ENCODE measurements at places on chromosomes 7 and 10.

GRCh38 chr10:103706762-103707161 lies 148.6 kb downstream of the SH3PXD2A start:
- no peak for DNase-seq

- no peak for DNase-seq
Observed at GRCh38 chr10:59831658-59832503, 74.5 kb downstream of the CCDC6 start.

DNA sequence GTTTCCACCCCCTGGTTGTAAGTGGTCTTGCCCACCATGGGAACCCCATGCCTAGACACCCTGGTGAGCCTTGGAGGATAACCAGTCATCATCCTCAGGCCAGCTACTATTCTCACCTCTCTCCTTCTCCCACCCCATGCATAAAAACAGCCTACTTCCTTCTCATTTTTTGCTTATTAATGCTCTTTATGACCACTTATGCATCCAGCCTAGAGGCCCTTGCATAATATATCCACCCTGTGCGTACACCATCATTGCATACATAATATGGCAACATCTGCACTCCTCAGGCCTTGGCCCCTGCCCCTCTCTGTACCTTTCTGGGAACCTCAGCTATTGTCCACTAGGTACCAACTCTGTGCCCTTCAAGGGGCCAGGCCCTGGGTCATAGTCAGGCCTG lies 91.0 kb downstream of the CDH23 start:
- DNase-seq: no peak

DNA sequence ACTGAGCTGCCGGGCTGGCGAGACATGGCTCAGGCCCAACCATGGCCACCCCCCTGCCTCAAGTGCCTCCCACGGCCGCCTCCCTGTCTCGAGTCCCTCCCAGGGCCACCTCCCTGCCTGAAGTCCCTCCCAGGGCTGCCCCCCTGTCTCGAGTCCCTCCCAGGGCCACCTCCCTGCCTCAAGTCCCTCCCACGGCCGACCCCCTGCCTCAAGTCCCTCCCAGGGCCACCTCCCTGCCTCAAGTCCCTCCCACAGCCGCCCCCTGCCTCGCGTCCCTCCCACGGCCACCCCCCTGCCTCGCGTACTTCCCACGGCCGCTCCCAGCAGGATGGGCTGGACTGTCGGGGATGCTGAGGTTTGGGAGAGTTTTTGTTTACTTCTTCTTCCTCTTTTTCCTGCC lies 462.5 kb downstream of the PTPRN2 start:
- DNase-seq: no peak

DNA sequence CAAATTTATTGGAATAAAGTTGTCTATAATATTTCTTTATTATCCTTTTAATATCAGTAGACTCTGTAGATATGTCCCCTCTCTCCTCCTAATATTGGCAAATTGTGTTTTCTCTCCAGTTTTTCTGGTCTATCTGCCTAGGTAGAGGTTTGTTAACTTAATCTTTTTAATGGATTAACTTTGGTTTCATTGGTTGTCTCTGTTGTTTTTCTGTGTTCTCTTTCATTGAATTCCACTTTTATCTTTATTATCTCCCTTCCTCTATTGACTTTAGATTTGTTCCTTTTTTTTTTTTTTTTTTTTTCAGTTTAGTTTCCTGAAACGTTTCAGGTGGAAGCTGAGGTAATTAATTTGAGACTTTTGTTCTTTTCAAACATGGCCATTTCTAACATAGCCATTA lies 10.6 kb downstream of the PLEKHS1 start:
- no peak for DNase-seq

DNA sequence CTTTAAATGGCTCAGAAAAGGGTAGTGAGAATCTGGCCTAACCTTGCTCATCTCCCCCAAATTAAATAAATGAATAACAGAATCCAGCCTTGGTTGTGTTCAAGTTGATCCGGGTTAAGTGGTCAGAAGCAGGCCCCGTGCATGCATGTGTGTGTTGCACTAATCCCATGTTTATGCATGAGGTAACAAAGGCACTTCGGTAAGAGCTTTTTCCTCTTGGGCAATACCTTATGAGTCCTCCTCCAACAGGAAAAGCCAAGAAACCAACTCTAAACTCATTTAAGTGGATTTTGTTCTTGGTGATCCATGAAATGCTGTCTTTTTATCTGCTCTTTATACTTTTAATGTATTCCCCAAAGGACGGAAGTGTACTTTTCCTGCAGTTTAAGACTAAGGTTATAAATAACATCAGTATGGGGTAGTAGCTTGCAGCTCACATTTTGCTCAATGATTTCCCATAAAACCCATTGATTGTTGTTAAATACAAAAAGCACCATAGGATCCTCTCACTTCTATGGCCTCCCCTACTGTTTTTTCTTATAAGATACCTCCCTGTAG lies 104.9 kb upstream of the YAE1 start:
- DNase-seq: no peak

DNA sequence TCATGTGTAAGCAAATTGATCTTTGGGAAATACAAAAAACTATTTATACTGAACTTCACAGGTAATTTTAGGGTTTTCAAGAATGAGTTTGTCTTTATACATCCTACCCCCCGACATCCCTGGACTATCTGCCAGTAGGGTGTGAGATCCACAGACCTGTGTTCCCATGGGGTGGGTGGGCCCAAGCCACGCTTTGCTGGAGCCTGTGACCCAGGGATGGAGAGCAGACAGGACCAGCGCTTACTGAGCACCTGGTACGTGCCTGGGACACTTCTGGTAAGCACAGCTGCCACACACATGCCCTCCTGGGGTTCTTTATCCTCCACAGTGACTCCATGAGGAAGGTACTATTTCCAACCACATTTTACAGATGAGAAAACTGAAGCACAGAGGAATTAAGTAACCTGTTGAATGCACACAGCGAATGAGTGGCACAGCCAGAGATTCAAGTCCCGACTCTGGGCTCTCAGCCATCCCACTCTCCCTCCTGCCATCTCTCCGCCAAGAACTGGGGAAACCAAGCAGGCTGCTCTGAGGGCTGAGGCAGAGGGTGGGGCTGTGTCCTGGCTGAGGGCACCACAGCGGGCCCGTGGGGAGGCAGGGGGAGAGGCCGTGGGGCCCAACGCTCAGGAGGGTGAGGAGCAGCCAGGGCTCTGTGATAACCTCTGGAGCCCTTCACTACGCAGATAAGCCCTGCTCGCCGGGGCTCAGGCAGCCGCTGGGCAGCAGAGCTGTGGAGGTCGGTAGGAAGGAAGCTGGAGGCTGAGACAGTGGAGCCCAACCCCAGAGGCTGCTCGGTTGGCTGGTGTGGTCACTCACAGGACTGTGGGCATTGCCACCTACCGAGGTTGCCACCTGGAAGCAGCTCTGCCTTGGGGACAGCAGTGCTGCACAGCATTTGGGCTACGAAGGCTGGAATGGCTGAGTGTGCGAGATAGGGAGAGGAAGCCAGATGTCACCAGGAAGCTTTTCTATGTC lies 124.2 kb downstream of the ARHGAP22 start:
- no peak for DNase-seq

DNA sequence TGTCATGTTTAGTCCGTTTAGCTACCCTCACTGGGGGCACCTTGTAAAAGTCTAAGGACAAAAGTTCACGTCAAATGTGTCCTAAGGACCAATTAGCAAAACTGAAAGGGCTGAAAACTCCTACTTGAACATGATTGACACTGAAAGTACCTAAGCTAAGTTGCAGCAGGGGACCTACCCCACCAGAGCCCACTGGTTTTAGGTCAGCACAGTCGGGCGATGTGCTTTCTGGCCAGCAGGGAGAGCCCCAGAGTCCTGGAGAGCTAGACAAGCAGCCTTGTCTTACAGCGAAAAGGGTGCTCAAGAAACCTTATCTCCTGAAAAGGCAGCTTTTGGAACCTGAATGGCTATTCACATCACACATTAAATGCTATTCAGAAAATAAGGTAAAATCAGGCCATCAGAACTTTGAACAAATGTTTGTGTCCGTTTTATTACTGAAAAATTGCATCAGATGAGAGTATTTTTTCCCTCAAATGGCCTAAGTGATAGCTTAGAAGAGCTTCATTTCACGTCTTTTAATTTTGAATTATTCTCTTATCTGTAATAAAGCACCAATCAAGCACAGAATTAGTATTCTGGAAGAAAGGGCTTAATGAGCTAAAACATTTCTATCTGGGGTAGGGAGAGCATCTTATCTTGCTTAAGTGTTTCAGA lies 52.2 kb upstream of the MKI67 start:
- no peak for DNase-seq

All from fibroblast of the conjunctiva (primary cell).